Thyroid gland (tissue), 4 donors: ENCODE measurements at places on chromosomes 16 and 17. TPM values are rescaled to one million over a fixed set of nuclear protein-coding genes. Genes with fewer than 3 reads are reported as not detected.

DNA sequence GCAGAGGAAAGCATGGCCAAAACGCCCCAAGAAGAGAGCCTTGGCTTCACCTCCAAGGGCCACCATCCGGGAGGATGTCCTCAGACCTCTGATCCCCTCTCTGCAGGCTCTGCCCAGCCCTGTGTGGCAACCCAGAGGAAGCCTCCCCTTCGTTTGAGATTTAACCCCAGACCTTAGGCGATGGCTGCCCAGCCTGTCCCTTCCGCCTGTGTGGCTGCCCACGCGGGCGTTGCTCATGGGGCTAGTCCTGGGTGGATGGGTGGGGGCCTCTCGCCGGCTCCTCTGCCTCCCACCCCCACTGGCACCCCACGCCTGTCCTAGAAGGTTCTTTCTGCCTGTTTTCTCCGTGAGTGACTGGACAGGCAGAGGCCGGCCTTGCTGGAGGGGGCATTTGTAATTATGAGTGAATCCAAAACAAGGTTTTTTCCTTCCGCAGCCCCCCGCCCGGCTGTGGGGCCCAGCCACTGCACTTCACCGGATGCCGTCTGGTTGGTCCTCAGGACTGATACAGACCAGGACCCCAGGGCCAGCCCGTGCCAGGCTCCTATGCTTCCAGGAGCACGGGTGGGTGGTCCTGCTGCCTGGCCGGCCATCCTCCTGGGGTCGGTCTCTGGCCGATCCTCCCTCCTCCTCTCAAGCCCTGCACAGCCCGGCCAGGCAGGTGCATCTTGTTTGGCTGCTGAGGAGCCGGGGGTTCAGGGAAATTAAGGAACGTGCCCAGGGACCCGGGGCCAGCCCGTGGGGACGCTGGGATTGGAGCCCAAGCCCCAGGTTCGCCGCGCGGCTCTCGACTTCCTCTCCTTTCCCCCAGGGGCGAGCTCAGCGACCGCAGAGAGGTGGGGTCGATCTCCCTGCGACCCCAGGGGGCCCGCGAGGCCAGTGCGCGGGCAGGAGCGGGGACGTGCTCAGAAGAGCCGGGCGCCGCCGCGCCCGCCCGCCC, at the start of gene TMEM235:
TSS of gene TMEM235 (plus strand) at position 636 of the 940 bp plus-strand sequence. CDS start 393 bp downstream, outside the sequence.
- no peak within 1 kb of the TSS for H3K4me3 ChIP-seq
- H3K36me3 ChIP-seq: no peaks in the 10 kb centered on the region
- DNase-seq: no peak
- no peak within 1 kb of the TSS for H3K27ac ChIP-seq
- H3K27me3 ChIP-seq: no peaks in the 10 kb centered on the region

Gene KIF2B
- not detected for total RNA-seq

- no peak overlapping the region for H3K27ac ChIP-seq
- H3K36me3 ChIP-seq: no peaks in the 10 kb centered on the region
- H3K27me3 ChIP-seq: no peaks in the 10 kb centered on the region
- DNase-seq: no peak
Observed at GRCh38 chr17:4378626-4379025, 12.2 kb upstream of the UBE2G1 start.

Gene FOXC2
- total RNA-seq: 2.2 TPM

DNA sequence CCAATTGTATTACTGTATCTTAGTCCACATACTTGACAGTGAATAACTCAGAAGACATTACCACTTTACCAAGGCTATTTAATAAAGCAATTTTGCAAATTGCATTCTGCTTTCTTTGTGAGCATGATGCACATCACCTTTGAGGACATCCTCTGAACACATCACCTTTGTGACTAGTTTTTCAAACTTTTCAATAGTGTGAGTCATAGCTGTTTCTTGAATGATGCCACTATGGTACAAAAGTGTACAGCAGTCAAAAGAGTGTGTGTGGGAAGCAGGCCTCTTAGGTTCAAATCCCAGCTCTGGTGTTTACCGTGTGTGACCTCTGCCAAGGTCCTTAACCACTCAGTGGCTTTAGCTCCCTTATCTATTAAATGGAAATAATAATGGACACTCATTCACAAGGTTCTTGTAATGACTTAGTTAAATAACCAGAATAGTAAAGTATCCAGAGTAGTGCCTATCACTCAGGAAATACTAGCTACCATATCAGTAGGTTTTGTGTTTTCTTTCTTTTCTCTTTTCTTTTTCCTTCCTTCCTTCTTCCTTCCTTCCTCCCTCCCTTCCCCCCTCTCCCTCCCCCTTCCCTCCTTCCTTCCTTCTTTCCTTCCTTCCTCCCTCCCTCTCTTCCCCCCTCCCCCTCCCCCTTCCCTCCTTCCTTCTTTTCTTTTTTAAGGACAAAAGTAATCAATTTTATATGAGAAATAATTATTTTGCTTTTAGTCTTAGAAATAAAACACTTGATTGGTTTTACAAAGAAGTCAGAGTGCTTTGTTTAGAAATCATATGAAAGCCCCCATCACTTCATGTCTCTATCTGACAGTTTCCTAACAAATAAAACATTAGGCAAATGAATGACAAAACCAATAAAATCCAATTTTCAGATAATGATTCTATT, 178.9 kb downstream of the MYO1D start:
- no peak overlapping the region for H3K27ac ChIP-seq
- no peak overlapping the region for H3K4me3 ChIP-seq
- no peak for DNase-seq

Gene CA4
- 29.0 TPM for total RNA-seq

GRCh38 chr16:89623511-89624261, 10.2 kb downstream of the DPEP1 start:
- no peaks in the 10 kb centered on the region for H3K27me3 ChIP-seq
- no peaks in the 10 kb centered on the region for H3K36me3 ChIP-seq
- DNase-seq: no peak
- no peak overlapping the region for H3K4me3 ChIP-seq

Gene PRR35
- total RNA-seq: not detected

GRCh38 chr17:28219771-28220170, 99.2 kb upstream of the TMEM97 start:
- H3K4me3 ChIP-seq: no peak overlapping the region
- no peaks in the 10 kb centered on the region for H3K4me1 ChIP-seq
- no peaks in the 10 kb centered on the region for H3K36me3 ChIP-seq

DNA sequence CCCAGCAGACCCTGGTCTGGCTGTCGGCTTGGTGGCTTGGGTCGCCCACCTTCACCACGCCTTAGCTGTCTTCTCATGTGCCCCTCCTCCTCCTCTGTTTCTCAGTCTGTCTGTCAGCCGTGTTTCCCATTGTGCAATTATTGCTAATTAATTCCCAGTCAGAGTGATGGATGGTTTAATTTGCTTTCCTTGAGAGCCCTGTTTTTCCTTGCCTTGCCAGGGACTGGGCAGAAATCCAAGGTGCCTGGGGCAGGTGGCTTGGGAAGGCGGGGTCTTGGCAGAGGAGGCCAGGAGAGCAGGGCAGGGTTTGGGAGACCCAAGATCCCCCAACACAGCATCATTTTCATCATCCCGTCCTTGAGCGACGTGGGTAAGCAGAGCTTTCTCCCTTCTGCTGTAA, 21.3 kb downstream of the NECAB2 start:
- H3K4me3 ChIP-seq: no peak overlapping the region
- H3K36me3 ChIP-seq: no peaks in the 10 kb centered on the region
- no peak for DNase-seq
- no peak overlapping the region for H3K27ac ChIP-seq
- peaks cover 10% of the 10 kb centered on the region for H3K4me1 ChIP-seq

- peaks cover 2% of the 10 kb centered on the region for H3K4me1 ChIP-seq
- no peak for DNase-seq
- no peaks in the 10 kb centered on the region for H3K36me3 ChIP-seq
- no peak overlapping the region for H3K4me3 ChIP-seq
Observed at GRCh38 chr16:2874032-2874911, 8.7 kb upstream of the FLYWCH2 start.

Gene FGF11
- 10.5 TPM for total RNA-seq

GRCh38 chr16:85359147-85359822, 247.0 kb upstream of the CIBAR2 start:
- no peaks in the 10 kb centered on the region for H3K36me3 ChIP-seq
- no peaks in the 10 kb centered on the region for H3K27me3 ChIP-seq
- DNase-seq: no peak
- H3K4me3 ChIP-seq: no peak overlapping the region
- H3K4me1 ChIP-seq: peaks cover 39% of the 10 kb centered on the region
- peak overlapping the region; percentile 49 for H3K27ac ChIP-seq

Gene OTOP2
- not detected for total RNA-seq

Gene MINK1
- total RNA-seq: 51.6 TPM

- no peak overlapping the region for H3K4me3 ChIP-seq
- DNase-seq: no peak
- H3K27ac ChIP-seq: no peak overlapping the region
Observed at GRCh38 chr17:16272111-16272840, 55.3 kb downstream of the PIGL start.

DNA sequence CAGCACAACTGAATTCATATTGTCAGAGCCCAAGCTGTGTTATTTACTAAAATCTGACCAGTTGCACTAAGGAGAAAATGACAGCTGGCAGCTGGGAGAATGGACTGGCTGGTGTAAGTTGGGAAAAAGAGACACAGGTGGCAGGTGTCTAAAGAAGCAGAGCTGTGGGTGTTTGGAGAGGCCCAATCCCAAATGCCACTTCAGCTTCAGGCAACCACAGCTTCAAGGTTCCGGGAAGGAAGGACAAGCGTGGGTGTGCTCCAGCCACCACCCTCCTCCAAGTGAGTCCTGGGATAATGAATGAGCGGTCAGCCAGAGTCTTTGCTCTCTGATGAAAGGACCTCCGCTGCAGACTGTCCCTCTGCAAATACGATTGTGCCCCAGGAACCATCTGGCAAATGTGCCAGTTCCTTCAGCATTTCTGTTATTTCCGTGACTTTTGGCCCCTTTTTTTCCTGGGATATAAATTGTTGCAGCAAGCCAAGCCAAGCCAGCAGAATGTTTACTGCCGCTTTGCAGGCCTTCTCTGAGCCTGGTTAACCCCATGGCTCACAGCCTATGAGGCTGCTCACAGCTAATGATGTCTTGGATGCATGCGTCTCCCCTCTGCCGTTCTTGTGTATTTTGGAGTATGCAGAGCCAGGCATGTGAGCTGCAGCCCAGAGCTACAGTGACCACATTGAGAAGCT, 9.5 kb upstream of the RHBDL3 start:
- DNase-seq: no peak
- H3K4me3 ChIP-seq: no peak overlapping the region
- no peaks in the 10 kb centered on the region for H3K4me1 ChIP-seq
- no peaks in the 10 kb centered on the region for H3K27me3 ChIP-seq

Gene EVPL
- 14.8 TPM for total RNA-seq

DNA sequence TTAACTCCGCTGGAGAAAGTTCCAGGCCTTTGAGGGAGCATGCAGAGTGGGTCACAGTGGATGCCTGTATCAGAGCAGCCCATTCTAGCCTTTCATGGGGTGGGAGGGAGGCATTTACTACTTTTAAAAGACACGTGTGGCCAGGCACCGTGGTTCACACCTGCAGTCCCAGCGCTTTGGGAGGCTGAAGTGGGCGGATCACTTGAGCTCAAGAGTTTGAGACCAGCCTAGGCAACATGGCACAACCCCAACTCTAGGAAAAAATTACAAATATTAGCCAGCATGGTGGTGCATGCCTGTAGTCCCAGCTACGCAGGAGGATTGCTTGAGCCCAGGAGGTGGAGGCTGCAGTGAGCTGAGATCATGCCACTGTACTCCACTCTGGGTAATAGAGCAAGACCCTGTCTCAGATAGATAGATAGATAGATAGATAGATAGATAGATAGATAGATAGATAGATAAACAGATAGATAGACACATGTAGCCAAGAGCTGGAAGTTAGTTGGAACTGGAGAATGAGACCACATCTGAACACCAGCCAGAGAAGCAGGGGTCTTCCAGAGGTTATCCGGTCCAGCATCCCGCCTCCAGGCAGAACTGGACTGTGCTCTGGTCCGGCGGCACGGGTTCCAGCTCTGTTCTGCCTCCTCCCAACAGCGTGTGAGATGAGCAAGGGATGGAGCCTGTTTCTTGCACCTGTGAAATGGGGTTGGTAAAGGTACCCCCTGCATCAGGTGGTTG, 3.6 kb downstream of the ADCY7 start:
- H3K4me3 ChIP-seq: no peak overlapping the region
- no peaks in the 10 kb centered on the region for H3K27me3 ChIP-seq
- H3K4me1 ChIP-seq: peaks cover 7% of the 10 kb centered on the region
- H3K27ac ChIP-seq: no peak overlapping the region

DNA sequence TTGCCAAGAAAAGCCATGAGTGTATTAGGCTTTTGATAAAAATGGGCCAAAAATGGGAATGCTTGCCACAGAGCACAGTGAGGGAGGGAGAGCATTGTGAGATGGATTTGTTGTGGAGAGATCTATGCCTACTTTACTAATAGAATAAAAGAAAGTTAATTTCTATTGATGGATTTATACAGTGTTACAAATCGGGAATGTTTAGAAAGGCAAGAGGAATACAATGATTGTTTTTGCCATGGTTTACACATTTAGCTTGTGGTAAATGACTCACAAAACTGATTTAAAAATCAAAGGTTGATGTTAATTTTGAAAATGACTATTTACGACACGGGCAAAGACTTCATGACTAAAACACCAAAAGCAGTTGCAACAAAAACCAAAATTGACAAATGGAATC, 16.6 kb downstream of the CCL4 start:
- no peak overlapping the region for H3K27ac ChIP-seq
- DNase-seq: no peak
- no peaks in the 10 kb centered on the region for H3K27me3 ChIP-seq
- no peak overlapping the region for H3K4me3 ChIP-seq

- peak overlapping the region; percentile 25 for H3K4me3 ChIP-seq
- no peak overlapping the region for H3K27ac ChIP-seq
- DNase-seq: peak; percentile 59
- H3K27me3 ChIP-seq: no peaks in the 10 kb centered on the region
- H3K36me3 ChIP-seq: no peaks in the 10 kb centered on the region
Observed at GRCh38 chr17:6853764-6854442, 22.4 kb upstream of the TEKT1 start.

Gene TLCD2
- total RNA-seq: 5.6 TPM

GRCh38 chr17:29615492-29616299, 7.0 kb downstream of the CORO6 start:
- no peaks in the 10 kb centered on the region for H3K27me3 ChIP-seq
- DNase-seq: peak; percentile 85
- no peak overlapping the region for H3K4me3 ChIP-seq
- peaks cover 59% of the 10 kb centered on the region for H3K4me1 ChIP-seq

Gene COX6A2
- total RNA-seq: not detected

Gene GCGR
- total RNA-seq: not detected

Gene DNAI2
- not detected for total RNA-seq

GRCh38 chr17:21280081-21280518, 4.4 kb upstream of the MAP2K3 start:
- no peaks in the 10 kb centered on the region for H3K27me3 ChIP-seq
- no peaks in the 10 kb centered on the region for H3K36me3 ChIP-seq
- H3K4me3 ChIP-seq: no peak overlapping the region
- peaks cover 24% of the 10 kb centered on the region for H3K4me1 ChIP-seq
- no peak overlapping the region for H3K27ac ChIP-seq
- DNase-seq: peak; percentile 88

GRCh38 chr16:12719972-12720371, 83.7 kb downstream of the CPPED1 start:
- no peak overlapping the region for H3K27ac ChIP-seq
- H3K27me3 ChIP-seq: no peaks in the 10 kb centered on the region
- no peaks in the 10 kb centered on the region for H3K4me1 ChIP-seq
- DNase-seq: no peak
